ENCODE measurements at places on chromosomes 5 and 9. TPM values are rescaled to one million over a fixed set of nuclear protein-coding genes. Genes with fewer than 3 reads are reported as not detected.

- no peak for DNase-seq
Measured at GRCh38 chr9:7963026-7963425, 163.4 kb upstream of the DMAC1 start.

TICAM2 gene
- total RNA-seq = 1.0 TPM

CCNJL gene
- 31.3 TPM for total RNA-seq

DNA sequence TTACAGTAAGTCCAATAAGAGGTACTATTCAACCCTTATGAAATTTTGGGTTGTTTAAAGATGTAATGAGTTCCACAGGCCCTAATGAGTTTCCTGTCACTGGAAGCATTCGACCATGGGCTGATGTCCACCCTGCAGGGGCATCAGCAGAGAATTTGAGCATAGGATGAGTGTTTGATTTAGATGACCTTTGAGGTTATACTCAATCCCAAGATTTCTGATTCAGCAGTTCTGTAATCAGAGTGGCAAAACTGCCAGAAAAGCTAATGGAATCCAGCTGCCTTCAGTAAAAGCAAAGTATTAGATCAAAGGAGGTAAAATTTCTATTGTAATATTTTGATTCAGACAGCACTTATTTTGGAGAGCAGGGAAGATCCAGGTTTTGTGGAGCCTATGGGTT, 68.3 kb downstream of the COX7C start:
- no peak for DNase-seq

- DNase-seq = no peak
Measured at GRCh38 chr9:3457175-3457574, 68.6 kb downstream of the RFX3 start.

DNA sequence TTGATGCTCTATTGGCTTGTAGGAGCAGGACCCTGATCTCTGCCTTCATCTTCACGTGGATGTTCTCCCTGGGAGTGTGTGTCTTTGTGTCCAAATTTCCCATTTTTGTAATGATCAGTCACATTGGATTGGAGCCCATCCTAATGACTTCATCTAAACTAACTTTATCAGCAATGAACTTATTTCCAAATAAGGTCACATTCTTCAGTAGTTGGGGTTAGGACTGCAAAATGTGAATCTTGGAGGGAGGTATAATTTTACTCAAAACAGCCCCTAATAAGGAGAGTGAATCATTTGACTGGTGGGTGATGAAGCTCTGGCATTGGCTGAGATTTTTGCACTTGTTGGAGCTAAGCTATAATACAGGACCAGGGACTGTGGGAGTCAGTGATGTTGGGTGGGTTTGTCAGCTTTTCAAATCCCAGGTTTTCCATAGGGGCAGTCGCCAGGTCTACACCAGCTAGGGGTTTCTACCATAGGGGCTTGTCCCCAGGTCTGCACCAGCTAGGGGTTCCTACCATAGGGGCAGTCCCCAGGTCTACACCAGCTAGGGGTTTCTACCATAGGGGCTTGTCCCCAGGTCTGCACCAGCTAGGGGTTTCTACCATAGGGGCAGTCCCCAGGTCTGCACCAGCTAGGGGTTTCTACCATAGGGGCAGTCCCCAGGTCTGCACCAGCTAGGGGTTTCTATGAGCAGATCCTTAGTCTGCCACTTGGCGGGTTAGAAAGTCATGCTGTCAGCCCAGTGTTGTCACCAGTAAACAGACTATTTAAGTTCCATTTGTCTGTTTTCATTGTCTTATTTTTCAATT, 382.6 kb upstream of the DAP start:
- DNase-seq = no peak

- DNase-seq = no peak
Measured at GRCh38 chr9:21991072-21991959, 2.9 kb downstream of the CDKN2A start.

RNF183 gene
- 0.17 TPM for total RNA-seq

DNA sequence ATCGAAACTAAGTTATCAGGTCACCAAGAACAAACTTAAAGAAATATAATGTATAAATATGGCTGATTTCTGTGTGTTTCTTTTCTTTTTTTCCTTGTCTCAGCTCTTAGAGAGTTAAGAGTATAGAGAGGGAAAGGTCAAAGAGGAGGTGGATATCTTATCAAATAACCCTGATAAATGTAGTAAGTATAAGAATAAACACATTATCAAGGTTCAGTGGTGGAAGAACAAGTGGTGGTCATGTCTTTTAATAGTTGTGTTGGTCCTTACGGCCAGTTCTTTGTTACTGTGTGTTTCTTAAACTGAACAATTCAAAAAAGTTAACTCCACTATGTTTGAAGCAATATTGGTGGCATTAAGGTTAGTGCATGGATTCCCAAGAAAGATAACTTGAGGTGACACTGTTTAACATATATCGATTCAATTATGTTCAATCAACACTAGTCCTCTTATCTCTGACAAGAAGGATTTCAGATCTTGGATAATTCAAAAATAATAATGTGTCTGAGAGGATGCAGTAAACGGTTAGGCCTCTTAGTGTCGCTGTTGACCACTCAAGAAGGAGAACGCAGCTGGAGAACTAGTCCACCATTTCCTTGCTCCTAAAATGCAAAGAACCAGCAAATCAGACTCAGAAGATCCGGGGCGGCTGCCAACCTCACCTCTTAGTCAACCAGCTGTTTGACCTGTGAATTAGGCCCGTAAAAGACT, at the start of gene PCDHGA3:
Gene PCDHGA3 (plus strand): TSS at position 588 of the 711 bp plus-strand sequence. CDS start 205 bp downstream, outside the sequence.
- DNase-seq = no peak

DNA sequence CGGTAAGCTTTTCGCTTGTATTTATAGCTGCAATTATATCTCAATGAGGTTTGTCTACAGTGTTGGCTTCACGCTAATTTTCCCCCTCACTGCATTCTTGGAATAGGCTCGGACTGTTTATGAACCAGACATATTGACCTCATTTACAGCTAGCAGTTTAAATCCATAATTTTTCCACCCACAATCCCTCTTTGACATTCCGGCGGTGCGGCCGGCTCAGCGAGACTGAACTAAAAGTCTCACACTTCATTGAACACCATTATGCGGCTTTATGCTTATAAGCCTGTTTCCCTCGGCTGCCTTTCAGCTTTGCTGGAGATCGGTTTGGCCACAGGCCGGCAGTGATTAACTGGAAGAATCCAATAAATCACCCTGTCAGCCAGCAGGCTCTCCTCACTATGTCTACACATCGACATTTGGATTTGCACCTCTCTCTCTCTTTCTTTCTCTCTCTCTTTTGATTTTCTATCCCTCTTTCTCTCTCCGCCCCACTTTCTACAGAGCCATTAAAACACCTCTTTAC, 315.0 kb upstream of the TLE4 start:
- no peak for DNase-seq

IL33 gene
- not detected for total RNA-seq

SOHLH1 gene
- total RNA-seq = not detected

GRCh38 chr5:138784590-138784989, 31.4 kb downstream of the CTNNA1 start:
- DNase-seq = no peak

TRIM7 gene
- total RNA-seq = 1.4 TPM

DNA sequence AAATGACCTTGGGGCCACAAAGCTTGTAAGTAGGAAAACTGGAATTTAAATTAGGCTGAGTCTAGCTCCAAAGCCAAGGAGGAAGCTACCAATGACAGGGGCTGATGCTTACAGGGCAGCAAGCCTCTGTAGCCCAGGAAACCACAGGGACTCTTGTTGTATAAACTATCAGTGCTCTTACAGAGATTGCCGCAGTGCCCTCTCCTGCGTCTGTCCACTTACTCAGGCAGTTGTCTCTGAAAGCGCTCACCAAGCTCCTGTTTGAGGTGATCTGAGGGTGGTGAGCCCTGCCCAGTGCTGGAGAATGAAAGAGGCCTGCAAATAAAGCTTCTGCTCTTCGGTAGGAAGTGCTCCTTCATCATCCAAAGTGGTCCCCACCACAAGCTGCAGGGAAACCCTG, 498.8 kb downstream of the ARHGEF28 start:
- DNase-seq = no peak

DNA sequence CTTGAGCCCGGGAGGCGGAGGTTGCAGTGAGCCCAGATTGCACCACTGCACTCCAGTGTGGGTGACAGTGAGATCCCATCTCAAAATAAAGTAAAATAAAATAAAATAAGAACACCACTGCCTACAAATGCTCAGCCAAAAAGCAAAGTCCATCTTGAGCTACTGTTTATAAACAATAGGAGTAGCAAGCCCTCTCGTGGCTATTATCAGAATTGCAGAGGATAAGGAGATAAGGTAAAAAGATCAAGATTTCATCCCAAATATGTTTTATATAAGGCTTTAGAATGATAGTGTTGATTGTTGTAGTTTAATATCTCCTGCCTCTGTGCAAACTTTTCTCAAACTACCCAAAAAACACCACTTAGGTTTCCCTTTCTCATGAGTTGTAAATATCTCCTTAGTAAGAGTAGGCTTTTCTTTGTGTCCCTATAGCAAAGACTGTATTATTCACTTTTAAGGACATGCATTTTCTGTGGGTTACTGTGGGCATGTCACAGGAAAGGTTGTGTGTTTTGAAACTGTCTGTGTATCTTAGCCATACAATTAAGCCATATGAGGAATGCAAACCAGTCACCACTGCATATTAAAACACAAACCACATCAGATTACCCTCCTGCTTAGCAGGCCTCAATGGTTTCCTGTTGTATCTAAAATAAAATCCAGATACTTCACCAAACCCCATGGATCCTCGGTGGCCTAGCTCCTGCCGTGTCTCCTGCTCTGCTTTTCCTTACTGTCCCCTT, 31.8 kb upstream of the CKS2 start:
- no peak for DNase-seq

- no peak for DNase-seq
Measured at GRCh38 chr9:113599646-113600022, 136.1 kb downstream of the RGS3 start.

GRCh38 chr9:94802793-94803192, 76.3 kb downstream of the AOPEP start:
- no peak for DNase-seq

PFN3 gene
- total RNA-seq = 0.48 TPM

DNA sequence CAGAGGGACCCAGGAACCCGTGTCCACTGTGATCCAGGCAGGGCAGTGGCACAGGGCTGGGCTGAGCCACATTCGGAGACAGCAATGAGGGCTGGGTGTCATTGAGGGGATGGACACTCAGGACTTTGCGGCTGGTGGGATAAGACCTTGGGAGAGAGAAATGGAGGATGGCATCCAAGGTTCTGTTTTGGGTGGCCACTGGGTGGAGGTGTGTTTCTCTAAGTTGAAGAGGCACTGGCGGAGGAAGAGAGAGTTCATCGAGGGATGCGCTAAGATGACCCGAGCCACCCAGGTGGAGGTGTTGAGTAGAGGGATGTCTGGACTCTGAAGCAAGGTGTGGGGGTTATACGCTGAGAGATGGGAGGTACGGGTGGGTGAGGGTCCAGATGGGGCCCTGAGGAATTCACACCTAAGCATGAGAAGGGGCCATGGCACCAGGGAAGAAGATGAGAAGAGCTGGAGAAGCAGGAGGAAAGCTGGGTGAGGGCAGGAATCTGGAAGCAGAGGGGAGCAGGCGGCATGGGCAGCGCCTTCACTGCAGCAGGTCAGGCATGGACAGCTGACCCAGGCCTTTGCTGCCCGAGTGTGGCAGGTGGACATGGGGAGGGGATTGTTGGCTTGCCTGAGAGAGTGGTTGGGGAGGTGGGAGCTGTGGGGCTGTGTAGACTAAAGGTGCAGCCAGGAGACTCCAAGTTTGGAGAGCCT, 2.5 kb upstream of the SLC25A48 start:
- DNase-seq = no peak

DNA sequence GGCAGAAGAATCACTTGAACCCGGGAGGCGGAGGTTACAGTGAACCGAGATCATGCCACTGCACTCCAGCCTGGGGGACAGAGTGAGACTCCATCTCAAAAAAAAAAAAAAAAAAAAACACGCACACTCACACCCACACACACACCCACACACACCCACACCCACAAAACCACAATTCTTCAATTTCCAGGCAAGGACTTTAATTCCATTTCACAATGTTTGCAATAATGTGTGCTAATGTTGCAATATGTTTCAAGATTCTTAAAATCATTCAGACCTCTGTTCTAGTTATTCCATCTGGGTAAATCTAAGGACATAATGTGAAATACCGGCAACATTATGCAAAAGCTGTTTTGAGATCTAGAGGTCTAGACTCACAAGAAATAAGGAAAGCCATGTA, 28.3 kb downstream of the CCDC69 start:
- DNase-seq = no peak

DNA sequence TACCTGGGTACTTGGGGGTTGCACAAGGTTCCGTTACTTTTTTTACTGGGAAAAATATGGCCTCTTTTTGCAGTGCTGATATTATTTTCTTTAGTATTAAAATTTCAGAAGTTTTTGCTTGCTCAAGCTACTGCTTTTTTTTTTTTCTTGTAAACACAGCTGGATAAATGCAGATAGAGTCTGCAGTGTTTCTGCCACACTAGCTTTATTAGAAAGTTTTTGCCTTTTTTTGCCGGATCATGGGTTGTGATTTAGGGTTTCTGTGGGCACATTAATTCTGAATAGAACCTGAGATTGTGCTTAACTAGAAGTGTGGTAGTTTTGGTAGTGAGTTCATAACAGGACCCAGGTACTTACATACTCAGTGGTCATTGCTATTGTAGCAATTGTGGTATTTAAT, 19.9 kb downstream of the KIAA1958 start:
- DNase-seq = no peak

PPIC gene
- 16.0 TPM for total RNA-seq

DNA sequence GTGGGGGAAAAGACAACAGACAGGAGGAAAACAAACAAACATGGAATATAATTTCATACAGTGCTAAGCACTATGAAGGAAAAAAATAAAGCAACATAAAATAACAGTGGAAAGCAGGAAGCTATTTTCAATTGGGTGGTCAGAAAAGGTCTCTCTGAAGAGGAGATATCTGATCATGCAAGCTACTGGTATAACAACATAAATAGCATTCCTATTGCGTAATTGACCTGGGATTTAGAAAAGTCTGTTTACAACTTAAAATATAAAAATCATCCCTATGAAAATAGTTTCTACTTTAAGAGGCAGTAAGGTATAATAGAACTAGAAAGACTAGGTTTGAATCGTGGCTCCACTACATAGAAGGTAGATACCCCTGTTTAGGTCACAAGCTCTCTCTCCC, 61.4 kb downstream of the FBXW11 start:
- DNase-seq = no peak

GRCh38 chr5:113614191-113614590, 100.7 kb downstream of the YTHDC2 start:
- DNase-seq = no peak

DNA sequence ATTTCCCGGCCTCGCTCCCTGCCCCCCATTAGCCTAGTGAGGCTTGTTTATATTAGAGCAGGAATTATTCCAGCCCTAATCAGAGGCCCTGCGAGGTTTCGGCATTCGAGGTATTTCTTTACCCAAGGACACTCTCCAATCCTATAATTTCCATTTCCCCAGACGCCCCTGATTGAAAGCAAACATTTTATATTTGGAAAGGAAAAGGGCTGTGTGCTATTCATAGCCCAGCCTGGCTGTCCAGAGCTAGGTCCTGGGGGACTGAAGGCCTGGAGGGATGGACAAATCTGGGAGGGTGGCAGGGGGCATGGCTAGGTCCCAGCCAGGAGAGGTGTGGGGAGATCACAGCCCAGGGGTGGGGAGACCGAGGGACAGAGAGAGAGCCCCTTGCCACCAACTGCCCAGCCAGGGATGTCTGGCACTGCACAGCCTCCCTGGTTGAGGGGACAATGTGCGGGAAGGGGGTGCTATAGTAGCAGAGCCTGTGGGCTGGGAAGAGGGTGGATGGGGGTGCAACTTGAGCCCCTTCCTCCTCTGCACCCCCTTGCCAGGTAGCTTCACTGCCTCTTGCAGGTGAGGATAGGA, 125.1 kb downstream of the BARX1 start:
- no peak for DNase-seq

GRCh38 chr5:127369796-127370195, 79.2 kb downstream of the MEGF10 start:
- no peak for DNase-seq

SLC34A3 gene
- 0.13 TPM for total RNA-seq

- DNase-seq = peak; percentile 5
Measured at GRCh38 chr5:1212881-1213280, 11.5 kb downstream of the SLC6A19 start.
